Stimulated activated CD4-positive, alpha-beta T cell treated with anti-CD3 and anti-CD28 coated beads, Interleukin-2, amount 100 ng/mL, for 24 hours (primary cell): ENCODE measurements at places on chromosomes 2 and 18.

GRCh38 chr2:225319872-225320271 lies 79.6 kb upstream of the NYAP2 start:
- DNase-seq = no peak

DNA sequence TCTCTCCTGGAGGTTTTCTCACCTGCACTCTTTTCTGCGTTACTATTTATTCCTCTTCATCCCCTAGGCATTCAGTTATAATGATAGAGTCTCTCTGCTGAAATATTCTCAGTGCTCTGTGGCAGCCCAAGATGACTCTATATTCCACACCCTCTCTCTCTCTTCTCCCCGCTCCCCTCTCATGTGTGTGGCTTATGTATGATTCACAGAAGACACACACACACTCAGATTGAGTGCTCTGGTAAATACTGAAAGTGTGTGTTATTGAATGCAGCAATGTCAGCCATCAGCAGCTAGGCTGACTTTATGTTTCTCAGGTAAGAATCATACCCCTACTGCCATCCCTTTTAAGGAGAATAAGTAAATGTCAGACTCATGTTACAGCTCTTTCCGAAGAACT lies 201.2 kb downstream of the SLC4A10 start:
- DNase-seq = no peak

DNA sequence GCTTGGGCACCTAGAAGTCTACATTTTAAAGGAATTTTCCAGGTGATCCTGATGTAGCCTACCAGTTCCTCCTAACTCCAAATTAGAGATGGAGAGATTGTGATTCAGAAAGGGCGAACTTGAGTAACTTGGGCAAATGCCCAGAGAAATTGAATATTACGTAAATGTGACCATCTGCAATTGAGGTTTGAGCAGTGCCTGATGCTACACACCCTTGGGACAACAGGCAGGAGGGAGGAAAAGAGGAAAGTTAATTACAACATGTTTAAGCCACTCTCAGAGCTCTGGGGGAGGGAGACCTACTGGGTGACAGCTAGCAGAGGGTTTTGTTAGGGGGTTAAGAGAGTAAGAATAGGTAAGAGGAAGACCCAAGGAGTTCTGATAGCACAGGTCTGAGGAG lies 208.9 kb downstream of the LPIN1 start:
- DNase-seq = no peak

- DNase-seq = no peak
Observed at GRCh38 chr2:1632510-1632909, 111.8 kb downstream of the PXDN start.

DNA sequence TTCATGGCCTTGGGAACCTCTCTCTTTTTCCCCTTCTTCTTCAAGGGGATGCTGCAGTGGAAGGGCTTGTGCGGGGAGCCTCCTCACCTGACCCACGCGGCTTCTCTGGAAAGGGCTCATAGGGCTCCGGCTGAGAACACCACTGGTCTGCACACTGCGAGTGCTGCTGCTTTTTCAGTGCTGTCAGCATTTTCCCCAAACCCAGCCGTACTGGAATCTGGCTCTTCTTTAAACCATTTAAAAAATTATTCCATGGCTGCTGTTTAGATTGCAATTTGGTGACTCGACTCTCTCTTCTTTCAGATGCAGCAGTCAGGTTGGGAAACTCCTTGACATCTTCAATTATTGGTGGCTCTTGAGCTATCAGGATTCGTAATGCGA lies 272.6 kb upstream of the DSEL start:
- DNase-seq = no peak

- no peak for DNase-seq
Observed at GRCh38 chr2:19942199-19942598, 40.4 kb upstream of the TTC32 start.

- no peak for DNase-seq
Observed at GRCh38 chr2:118565786-118566540, 281.5 kb downstream of the EN1 start.

- no peak for DNase-seq
Observed at GRCh38 chr2:235098269-235098668, 146.5 kb downstream of the SH3BP4 start.

GRCh38 chr18:78603102-78603983 lies 376.3 kb upstream of the SALL3 start:
- no peak for DNase-seq

- no peak for DNase-seq
Observed at GRCh38 chr18:13239171-13239956, 20.8 kb downstream of the LDLRAD4 start.

- no peak for DNase-seq
Observed at GRCh38 chr2:226984750-226985582, 149.1 kb downstream of the RHBDD1 start.

DNA sequence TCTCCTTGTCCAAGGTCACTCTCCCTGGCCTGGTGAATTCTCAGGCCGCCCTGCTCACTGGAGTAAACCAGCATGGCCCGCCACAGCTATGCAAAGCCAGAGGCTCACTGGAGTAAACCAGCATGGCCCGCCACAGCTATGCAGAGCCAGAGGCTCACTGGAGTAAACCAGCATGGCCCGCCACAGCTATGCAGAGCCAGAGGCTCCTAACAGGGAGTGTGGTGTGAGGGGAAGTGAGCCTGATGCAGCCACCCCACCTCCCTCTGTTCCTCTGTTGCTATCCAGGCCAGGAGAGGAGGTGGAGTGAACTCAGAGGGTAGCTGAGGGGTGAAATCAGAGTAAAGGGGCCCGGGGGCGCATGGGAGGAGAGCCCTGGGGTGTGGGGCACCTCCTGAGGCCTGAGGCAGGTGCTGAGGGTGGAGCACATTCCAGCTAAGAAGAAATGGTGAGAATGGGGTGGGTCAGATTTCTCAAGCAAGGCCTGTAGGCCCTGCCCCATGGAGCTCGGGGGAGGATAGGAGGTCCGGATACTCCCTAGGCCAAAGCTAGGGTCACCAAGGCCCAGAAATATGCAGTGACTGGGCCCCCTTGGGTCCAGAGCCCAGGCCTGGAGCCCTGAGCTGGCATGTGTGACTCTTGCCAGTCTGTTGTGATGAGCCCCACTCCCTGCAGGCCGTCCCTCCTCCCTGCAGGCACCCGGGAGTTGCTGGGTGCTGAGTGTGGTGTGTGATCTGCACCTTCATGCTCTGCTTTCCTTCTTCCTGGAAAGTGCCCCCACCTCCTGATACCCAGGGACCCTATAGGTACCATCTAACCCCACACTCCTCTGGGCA lies 1.5 kb downstream of the ATP6V1B1 start:
- DNase-seq = no peak

DNA sequence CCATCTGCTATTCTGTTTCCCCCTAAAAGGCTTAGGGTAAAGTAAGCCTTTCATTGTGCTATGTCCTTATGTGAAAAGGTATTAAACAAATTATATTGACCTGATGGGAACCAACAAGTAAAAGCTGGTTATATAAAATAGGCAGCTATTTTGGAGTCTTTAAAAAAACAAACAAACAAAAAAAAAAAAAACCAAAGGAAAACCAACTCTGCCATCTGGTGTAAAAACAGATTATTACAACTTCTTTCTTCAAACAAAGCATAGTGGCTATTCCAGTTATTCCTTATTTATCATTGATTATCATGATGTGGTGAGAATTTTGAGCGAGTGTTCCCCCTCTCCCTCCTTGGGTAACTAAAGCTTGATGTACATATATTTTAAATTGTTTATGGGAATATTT lies 122.3 kb upstream of the FHL2 start:
- DNase-seq = no peak

GRCh38 chr2:47601568-47601967 lies 181.4 kb upstream of the MSH6 start:
- DNase-seq = no peak

DNA sequence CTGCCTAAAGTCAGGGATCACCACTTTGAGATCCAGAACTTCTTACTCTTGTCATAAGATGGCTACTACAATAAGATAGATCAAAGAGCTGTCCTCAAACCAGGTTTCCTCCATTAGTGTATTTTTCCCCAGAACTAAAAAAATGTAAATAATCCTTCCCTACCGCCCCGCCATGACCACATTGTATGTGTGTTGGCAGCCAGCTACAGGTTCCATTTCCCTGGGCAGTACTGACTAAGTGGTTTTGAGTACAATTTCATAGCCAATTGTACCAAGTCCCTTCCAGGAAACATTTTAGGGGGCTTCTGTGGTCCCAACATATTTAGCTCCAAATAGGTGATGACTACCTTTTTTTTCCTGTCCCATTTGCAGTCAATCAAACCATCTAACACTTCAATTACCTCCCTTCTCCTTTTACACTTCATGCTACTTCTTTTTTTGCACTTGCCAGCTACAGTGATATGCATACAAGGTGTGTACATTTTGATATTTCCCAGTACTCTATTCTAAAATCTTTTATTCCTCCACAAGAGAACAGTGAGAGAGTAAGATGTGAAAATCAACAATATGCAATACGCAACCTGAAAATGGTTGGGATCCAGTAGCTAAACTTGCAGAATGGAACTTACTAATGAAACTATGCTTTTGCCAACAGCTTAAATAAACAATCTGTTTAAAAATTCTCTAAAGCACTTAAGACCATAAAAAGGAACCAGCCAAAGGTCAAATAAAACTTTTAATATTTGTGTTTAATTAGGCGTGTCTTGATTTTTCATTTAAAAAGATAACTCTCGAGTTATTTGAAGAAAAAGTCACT lies 3.9 kb downstream of the PUM2 start:
- DNase-seq = no peak

- no peak for DNase-seq
Observed at GRCh38 chr2:196012314-196012713, 56.3 kb downstream of the DNAH7 start.

- no peak for DNase-seq
Observed at GRCh38 chr2:103496850-103497249, 735.0 kb downstream of the TMEM182 start.

DNA sequence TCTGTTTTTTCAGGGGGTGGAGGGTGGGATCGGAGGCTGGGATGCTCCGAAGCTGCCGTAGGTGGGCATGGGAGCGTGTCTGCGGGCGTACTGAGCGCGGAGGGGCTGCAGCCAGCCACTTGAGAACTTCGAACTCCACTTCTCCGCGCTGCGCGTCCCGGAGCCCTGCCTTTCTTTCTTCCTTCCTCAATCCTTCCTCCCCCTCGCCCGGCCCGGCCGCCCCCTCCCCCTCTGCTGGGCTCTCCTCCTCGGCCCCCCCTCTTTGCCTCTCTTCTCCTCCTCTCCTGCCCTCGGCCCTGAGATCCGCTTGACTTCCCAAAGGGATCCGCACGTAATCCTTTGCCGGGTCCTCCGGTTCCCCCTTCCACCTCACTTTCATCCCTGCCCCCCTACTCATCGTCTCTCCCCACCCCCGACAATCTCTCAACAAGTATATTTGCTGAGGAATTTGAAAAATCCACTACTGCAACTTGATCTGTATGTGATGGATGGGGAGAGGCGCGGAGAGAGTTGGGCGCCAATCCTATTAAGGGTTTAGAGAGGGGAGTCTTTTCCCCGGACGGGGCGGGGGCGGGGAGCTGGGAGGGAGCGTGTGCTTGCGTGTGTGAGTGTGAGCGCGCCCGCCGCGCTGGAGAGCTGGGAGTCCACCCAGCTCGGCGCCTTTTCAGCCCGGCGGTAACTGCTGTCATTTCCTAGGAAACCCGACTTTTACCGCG lies 1.1 kb downstream of the GLI2 start:
- DNase-seq = no peak

GRCh38 chr2:76163860-76164259 lies 453.1 kb upstream of the GCFC2 start:
- DNase-seq = no peak

DNA sequence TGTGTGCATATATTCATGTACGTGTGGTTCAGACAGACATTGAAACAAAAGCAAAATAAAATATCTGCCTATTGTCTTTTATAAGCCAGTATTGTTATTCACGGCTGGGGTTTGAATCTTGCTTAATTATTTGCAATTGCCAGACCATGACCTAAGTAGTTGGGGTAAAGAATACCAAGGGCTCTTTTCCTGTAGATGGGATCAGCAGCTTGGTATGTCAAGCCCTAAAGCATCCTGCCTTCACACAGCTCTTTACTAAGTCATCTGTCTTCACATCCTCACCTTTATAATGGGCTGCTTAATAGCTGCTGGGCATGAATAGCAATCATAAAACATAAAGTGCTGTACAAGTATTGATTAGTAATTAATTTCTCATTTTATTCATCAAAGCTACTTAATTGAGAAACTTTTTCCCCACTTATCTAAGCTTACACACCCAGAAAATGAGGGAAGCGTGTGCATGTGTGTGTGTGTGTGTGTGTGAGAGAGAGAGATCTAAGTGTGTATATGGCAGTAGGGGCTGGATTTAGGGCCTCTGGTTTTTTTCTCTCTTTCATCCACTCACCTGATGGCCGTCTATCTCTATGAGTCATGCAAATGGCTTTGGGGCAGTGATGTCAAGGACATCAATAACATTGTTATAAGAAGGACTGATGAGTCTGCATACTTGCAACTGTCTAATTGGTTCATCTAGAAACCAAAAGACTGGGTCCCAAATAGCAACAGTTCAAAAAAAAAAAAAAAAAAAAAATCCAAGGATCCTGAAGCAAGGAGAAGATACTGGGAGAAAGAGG lies 244.1 kb upstream of the TNP1 start:
- DNase-seq = no peak

DNA sequence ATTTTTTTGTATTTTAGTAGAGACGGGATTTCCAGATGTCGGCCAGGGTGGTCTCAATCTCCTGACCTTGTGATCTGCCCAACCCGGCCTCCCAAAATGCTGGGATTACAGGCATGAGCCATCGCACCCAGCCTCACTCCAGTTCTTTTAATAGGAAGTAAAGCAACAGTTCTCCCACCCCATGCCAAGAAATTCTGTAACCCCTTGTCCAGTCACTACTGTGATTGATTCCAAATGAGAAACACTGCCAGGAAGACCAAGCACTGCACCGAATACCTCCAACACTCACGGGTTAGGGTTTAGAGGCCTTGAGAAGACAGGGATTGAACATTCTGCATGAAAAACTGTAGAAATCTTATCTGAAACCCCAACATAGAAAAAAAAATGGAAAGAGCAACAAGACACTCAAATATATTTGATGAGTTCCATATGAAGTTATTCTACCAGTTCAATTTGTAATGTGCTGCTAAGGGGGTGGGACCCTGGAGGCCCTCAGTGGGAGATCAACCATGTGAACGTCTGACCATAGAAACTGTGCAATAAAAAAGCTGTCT lies 48.2 kb upstream of the BIN1 start:
- no peak for DNase-seq

DNA sequence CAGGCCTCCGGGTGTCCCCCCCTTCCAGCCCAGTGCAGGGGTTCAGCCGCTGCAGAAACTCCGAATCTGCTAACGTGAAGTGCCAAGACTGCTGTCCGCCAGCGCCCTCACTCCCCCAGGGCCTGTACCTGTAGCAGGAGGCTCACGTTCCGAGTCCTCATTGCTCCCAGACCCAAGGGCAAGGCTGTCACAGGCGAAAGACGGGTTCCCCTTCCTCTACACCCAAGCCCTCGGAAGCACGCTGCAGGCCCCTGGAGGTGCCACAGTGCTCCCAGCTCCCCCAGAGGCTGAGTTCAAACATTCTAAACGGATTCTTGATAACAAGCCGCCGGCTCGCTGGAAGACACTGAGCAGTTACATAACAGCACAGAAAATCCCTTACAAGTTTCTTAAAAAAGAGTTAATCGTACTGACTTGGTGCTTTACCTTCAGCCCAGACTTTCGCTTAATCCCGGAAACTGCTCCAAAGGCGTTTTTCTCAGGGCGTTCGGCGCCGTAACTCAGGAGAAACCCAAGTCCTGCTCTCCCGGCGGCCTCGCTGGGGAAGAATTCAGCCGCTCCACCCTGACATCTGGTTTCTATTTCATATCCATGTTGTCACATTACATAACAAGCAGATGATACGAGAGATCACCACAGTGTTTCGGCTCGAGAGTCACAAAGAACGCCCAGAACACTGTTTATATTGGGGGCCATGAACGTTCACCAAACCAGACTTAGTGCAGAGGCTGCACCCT lies 92.0 kb downstream of the HDAC4 start:
- DNase-seq = no peak

GRCh38 chr2:109331896-109332848 lies 203.2 kb downstream of the SH3RF3 start:
- no peak for DNase-seq
